GM12865 (cell line): ENCODE measurements at places on chromosomes 7 and 10.

GRCh38 chr10:117135026-117135372 lies 3.1 kb downstream of the VAX1 start:
- DNase-seq, result no peak

GRCh38 chr7:44185729-44186128 lies 3.5 kb downstream of the GCK start:
- DNase-seq, result no peak

- no peak for DNase-seq
These were observed 89.4 kb downstream of the CTNNA3 start for GRCh38 chr10:67606572-67606971.

DNA sequence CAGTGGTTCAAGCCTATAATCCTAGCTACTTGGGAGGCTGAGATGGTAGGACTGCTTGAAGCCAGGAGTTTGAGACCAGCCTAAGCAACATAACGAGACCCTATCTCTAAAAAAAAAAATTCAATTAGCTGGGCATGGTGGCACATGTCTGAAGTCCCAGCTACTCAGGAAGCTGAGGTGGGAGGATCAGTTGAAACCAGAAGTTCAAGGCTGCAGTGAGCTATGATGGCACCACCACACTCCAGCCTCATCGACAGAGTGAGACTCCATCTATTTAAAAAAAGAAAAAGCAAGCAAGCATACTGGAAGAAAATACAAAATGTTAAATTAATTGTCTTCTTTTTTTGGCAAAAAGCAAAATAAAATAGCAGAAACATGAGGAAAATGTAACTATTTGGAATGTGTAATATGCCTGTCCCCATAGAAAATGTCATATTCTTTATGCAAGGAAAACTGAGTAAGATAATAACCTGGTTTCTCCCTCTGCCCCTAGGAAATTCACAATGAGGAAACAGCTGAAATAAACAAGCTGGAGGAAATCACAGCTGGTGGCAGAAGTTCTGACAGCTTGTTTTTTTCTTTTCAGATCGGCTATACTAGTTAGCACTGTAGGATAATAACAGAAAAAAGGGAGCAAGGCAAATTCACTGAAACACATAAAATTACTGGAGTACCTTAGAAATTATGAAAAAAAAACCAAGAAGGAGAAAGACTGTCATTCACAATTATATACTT lies 48.5 kb downstream of the HERPUD2 start:
- DNase-seq, result peak; percentile 20

- peak; percentile 41 for DNase-seq
These were observed 8.1 kb upstream of the OLAH start for GRCh38 chr10:15035385-15036301.

DNA sequence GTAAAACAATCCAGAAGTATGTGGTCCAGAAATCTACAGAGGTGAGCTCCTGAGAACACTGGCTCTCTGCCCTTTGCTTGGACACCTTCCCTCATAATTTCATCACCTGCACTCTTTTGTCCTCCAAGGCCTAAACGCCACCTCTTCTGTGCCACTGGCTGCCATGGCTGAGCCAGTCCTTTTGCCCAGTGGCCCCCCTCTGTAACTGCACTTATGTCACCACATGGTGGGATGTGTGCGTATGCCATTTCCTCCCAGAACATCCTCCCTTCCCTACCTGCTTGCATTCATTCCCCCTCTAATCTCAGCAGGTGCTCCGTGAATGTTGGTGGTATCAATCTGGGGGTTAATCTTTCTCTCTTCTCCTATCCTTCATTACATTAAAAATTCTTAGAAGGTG lies 17.3 kb upstream of the DUSP5 start:
- no peak for DNase-seq

DNA sequence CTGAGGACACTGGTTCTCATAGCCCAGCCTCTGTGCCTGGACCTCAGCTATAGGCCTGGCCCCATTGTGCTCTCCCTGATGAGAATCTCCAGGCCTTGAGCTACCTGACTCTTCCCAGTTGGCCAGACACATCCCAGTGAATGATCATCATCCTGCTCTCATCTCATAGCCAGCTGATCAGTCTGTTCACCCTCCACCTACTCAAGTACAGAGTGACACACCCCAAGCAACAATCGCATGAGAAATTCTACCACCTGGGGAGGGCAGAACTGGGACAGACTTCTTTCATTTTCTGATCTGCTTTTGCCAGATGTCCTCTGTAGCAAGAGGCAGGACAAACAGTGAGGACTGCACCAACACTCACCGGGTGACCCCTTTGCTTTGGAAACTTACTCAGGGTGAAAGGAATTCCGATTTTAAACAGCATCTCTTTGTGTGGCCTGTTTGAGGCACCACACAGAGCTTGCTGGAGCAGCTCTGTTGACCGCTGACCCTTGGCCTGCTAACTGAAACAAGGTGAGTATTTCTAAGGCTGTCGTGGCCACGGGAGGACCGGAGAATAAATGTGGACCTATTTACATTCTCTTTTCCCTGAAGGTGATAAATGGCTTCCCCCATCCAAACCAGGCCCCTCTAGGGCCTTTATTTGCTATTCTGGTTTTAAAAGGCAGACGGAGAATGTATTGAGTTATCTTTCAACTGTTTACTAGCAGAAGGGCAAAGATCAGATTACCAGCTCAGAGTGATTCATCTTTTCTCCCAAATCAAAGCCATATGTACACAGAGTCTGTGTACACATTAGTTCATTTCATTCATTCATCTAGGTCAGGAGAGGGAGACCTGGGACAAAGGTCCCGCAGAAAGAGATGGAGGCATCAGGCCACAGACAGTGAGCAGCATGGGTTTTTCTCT lies 181.4 kb upstream of the TNS3 start:
- DNase-seq, result no peak

GRCh38 chr10:69446650-69447151 lies 4.6 kb upstream of the TSPAN15 start:
- no peak for DNase-seq

DNA sequence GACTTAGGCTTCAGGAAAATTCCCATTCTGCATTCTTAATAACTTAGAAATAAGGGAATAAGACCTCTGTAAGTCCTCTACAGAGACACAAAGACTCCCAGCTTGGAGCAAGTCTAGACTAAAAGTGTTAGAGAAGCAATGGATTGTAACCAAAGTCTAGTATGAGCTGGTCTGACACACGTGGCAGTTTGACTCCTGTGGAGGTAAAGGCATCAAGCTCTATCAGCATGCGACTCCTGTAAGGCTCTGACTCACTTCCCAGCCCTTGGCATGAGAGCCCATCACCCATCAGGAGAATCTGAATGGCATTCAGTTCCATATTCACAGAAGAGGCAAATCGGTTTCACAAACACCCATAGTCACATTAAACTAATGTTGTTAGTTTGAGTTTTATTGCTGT lies 4.4 kb upstream of the VSTM4 start:
- DNase-seq, result no peak

DNA sequence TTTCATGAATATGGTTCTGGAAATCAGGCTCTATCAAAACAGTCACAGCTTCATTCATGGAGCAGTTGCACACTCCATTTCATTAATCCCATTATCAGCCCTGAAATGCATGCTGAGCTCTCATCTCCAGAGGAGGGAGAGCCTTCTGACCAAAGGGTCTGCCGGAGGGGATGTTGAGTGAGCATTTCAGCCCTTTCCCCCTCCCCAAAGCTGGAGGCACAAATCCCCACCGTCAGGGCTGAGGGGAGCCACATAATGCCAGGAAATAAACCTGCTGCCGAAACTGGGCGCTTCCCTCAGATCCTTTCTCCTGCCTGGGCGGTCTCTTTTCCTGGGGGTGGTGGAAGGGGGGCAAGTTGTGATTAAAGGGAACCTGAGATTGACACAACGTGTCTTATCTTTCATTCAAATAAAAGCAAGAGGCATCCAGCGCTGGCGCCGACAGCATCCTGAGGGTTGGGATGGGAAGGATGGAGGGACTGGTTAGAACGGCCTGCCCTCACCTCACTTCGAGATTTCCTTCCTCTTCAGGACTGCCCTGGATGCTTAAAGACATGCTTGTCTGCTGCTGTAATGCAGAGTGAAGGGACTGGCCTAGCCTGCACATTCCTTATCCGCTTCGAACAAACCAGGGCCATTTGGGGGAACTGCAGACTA lies 71.6 kb downstream of the TLL2 start:
- DNase-seq, result no peak

GRCh38 chr10:102109166-102110116 lies 10.7 kb downstream of the LDB1 start:
- no peak for DNase-seq

DNA sequence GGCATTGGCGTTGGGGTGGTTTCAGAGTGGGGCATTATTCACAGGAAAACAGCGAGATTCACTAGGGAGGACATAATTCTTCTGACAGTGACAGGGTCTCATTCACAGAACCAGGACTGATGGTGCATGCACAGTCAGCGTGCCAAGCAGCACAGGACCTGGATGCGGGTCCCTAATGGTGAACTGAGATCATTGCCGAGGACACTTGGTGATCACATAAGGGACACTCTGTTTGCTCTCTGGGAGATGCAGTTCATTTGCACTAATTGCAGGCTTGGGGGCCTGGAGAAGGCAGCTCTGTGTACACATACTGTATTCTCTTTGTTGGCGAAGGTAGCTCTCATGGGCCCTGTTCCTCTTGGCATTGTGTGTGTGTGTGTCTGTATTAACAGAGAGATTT lies 716.1 kb downstream of the PHTF2 start:
- no peak for DNase-seq

- peak; percentile 44 for DNase-seq
These were observed 58.5 kb downstream of the LGI1 start for GRCh38 chr10:93816123-93816747.

DNA sequence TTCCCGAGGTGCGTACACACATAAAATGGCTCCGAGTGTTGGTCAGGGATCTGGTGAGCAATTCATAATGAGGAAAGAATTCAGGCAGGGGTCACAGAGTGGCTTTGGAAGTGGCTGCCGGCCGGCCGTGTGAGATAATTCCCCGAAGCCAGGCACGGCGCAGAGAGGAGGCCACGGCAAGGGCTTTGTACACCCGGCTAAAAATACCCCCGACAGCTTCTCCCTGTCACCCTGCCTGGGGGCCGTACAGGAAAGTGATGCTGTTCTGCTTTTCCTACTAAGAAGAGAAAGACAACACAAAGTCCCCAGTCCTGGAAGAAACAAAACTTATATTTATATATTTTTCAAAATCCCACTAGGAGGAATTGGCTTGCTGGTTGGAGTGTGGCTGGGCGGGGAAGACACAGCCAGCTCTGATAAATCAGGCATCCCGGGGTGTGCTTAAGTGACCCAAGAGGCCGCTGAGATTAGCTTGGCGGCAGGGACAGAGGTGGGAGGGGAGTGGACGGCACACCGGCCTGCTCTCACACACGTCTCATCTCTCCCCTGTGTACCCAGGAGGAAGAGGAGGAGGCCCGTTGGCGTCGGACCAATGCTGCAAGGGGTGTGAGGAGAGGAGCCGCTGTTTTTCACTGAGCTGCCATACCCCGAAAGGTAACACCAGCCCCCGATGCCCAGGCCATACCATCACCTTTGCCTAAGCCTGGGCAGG lies 70.5 kb downstream of the ZMIZ1 start:
- DNase-seq, result no peak

- no peak for DNase-seq
These were observed 487.4 kb upstream of the CELF2 start for GRCh38 chr10:10530313-10530712.

DNA sequence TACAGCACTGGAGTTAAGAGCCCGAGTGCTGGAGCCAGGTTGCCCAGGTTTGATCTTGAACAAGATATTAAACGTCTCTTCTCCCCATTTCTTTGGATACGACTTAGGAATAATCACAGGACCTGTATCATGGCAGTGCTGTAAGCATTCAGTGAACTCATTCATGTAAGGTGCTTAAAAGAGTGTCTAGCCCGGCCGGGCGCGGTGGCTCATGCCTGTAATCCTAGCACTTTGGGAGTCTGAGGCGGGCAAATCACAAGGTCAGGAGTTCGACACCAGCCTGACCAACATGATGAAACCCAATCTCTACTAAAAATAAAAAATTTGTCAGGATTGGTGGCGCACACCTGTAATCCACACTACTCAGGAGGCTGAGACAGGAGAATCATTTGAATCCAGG lies 40.8 kb downstream of the CHST15 start:
- DNase-seq, result no peak

- DNase-seq, result no peak
These were observed 265.4 kb downstream of the SKIDA1 start for GRCh38 chr10:21260066-21260465.

- DNase-seq, result no peak
These were observed 29.0 kb upstream of the GNAT3 start for GRCh38 chr7:80540836-80541235.

GRCh38 chr7:132435016-132435990 lies 141.0 kb downstream of the PLXNA4 start:
- DNase-seq, result peak; percentile 20

DNA sequence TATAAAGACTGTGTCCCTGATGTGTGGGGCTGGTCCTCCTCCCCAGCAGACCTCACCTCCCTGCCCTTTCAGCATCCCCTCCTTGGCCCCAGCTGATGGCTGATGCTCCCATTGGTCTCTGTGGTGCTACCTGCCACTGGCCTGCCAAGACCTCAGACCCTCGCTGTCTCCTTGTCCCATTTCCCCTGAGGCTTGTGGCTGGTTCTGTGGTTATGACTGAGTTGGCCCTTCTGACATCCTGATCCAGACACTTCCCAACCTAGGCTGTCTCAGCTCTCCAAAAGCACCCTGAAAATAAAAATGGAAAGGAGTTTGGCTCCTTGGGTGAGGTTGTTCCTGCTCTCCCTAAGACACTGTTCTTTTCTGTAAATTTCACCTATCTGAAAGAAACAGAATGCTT lies 214.2 kb downstream of the RPS24 start:
- DNase-seq, result no peak

DNA sequence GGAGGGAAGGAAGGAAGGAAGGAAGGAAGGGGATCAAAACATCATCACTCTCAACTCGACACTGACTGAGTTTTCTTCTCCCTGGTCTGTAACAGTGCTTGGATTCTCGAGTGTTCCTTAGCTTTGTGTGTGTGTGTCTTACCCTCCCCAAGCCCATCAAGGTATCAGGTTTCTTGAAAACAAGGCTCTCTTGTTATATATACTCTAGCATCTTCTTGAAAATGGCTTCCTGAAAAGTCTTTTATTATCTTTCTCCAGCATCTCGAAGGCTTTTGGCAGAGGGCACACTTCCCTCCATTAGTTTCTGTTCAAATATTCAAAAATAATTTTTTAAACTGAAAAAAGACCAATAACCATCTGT lies 13.4 kb downstream of the SERPINE1 start:
- no peak for DNase-seq

GRCh38 chr7:80463272-80463920 lies 48.5 kb downstream of the GNAT3 start:
- no peak for DNase-seq

DNA sequence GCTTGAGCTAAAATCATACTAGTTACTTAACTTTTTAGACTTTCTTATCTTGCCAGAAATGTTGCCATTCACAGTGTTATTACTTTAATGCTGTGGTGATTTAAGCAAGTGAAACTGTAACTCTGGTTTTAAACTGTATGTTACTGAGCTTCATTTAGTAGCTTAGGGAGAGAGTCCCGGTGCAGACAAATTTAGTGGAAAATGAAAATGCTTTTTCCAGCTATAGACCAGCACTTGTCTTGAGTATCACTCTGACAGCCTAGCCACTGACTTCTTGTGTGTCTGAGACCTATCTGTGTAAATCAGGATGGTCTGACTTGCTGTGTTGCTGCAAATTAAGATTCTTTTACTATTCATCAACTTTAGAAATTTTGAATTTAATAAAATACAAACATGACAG lies 200.8 kb downstream of the CACNB2 start:
- DNase-seq, result no peak
